ENCODE measurements at places on chromosomes 13 and 19. TPM values are rescaled to one million over a fixed set of nuclear protein-coding genes. Genes with fewer than 3 reads are reported as not detected.

GRCh38 chr19:5031231-5032100, 62.6 kb downstream of the KDM4B start:
- no peaks in the 10 kb centered on the region for H3K4me1 ChIP-seq
- peak; percentile 88 for DNase-seq
- no peak overlapping the region for H3K27ac ChIP-seq
- no peaks in the 10 kb centered on the region for H3K36me3 ChIP-seq

GRCh38 chr13:70708775-70709174, 600.5 kb upstream of the KLHL1 start:
- no peaks in the 10 kb centered on the region for H3K4me1 ChIP-seq
- H3K36me3 ChIP-seq: no peaks in the 10 kb centered on the region
- DNase-seq: no peak
- H3K4me3 ChIP-seq: no peak overlapping the region

DNA sequence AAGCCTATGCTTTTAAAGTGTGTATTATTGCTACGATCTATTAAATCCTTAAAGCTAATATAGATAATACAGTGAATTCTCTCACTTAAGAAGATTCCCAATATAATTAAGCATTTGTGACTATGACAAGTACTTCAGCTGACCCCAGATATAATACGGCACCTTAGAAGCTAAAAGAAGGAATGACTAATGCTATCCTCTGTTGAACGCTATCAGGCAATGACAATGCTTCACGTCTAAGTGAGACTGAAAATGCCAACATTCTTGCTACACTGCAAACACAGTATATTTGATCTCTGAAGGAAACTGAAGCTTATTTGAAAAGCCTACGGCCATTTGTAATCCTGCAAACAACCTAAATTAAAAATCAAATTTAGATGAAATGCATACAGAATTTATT, 19.7 kb downstream of the VWA8 start:
- no peak for DNase-seq
- H3K4me1 ChIP-seq: peaks cover 10% of the 10 kb centered on the region
- no peaks in the 10 kb centered on the region for H3K36me3 ChIP-seq
- no peak overlapping the region for H3K4me3 ChIP-seq

GRCh38 chr13:27101847-27102246, 69.8 kb downstream of the USP12 start:
- H3K4me3 ChIP-seq: no peak overlapping the region
- no peak overlapping the region for H3K27ac ChIP-seq
- DNase-seq: no peak
- H3K27me3 ChIP-seq: no peaks in the 10 kb centered on the region

DNA sequence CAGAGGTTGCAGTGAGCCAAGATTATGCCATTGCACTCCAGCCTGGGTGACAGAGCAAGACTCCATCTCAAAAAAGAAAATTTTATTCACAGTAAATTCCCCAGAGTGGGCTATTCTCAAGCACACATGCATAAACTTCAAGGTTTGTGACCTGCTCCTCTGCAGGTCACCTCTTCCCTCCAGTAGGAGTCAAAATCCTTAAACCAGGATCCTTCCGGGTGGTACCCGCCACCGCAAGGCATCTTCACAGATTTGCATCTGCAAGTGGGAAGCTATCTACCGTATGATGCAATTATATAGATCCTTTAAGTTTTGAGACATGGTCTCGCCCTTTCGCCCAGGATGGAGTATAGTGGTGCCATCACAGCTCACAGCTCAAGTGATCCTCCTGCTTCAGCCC, 3.0 kb upstream of the ECH1 start:
- no peak overlapping the region for H3K27ac ChIP-seq
- peaks cover 98% of the 10 kb centered on the region for H3K36me3 ChIP-seq
- no peaks in the 10 kb centered on the region for H3K27me3 ChIP-seq
- no peak for DNase-seq
- no peak overlapping the region for H3K4me3 ChIP-seq
- peaks cover 39% of the 10 kb centered on the region for H3K4me1 ChIP-seq

GRCh38 chr19:474126-475078, 13.6 kb upstream of the SHC2 start:
- no peak overlapping the region for H3K27ac ChIP-seq
- H3K36me3 ChIP-seq: no peaks in the 10 kb centered on the region
- no peak overlapping the region for H3K4me3 ChIP-seq
- peaks cover 12% of the 10 kb centered on the region for H3K27me3 ChIP-seq
- no peaks in the 10 kb centered on the region for H3K4me1 ChIP-seq

GRCh38 chr19:45523642-45524256, 16.5 kb downstream of the VASP start:
- H3K4me3 ChIP-seq: no peak overlapping the region
- peak overlapping the region; percentile 41 for H3K27ac ChIP-seq
- peaks cover 36% of the 10 kb centered on the region for H3K4me1 ChIP-seq
- peaks cover 98% of the 10 kb centered on the region for H3K36me3 ChIP-seq
- DNase-seq: peak; percentile 90

- H3K27me3 ChIP-seq: no peaks in the 10 kb centered on the region
- H3K4me1 ChIP-seq: peaks cover 31% of the 10 kb centered on the region
- peaks cover 10% of the 10 kb centered on the region for H3K36me3 ChIP-seq
- H3K4me3 ChIP-seq: no peak overlapping the region
- no peak for DNase-seq
These were observed 127.9 kb upstream of the GJB6 start for GRCh38 chr13:20360041-20360491.

DNA sequence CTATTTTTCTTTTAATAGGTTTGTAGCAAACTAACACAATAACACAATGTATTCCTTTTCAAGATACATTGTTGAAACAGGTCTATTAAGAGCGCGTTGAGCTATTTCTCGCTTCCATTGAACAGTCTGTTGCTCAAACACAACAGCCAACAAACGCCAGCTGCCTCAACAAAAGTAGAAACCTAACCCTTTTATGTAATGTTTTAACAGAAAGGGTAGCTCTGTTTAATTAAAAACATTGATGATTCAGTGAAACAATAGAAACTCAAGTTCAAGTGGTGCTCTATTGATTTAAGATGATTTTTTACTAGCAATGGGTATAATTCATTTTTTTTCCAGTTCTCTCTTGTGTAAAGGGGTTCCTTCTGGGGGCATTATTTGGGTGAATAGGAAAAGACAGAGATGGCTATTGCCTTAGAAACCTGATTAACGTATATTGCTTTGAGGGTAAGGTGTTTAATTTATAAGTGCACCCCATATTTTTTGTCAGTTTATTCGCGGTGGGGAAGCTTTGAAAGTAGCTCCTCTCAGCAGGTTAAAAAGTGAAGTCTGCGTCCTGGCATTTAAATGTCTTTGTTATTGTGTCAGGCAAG, 14.9 kb downstream of the ZIC2 start:
- peaks cover 7% of the 10 kb centered on the region for H3K4me1 ChIP-seq
- no peaks in the 10 kb centered on the region for H3K27me3 ChIP-seq
- no peak overlapping the region for H3K4me3 ChIP-seq
- no peak overlapping the region for H3K27ac ChIP-seq

- H3K4me3 ChIP-seq: peak overlapping the region; percentile 97
- H3K4me1 ChIP-seq: peaks cover 43% of the 10 kb centered on the region
- DNase-seq: no peak
- no peaks in the 10 kb centered on the region for H3K27me3 ChIP-seq
- no peak overlapping the region for H3K27ac ChIP-seq
These were observed 1.7 kb upstream of the FKRP start for GRCh38 chr19:46744005-46744691.

GRCh38 chr13:64553411-64554129, 2676.6 kb downstream of the PCDH9 start:
- H3K36me3 ChIP-seq: no peaks in the 10 kb centered on the region
- no peak overlapping the region for H3K27ac ChIP-seq
- H3K4me3 ChIP-seq: no peak overlapping the region
- H3K4me1 ChIP-seq: no peaks in the 10 kb centered on the region

- peaks cover 20% of the 10 kb centered on the region for H3K27me3 ChIP-seq
- H3K27ac ChIP-seq: no peak overlapping the region
- no peak overlapping the region for H3K4me3 ChIP-seq
- DNase-seq: no peak
- H3K4me1 ChIP-seq: peaks cover under 1% of the 10 kb centered on the region
These were observed 71.7 kb upstream of the WASF3 start for GRCh38 chr13:26485786-26486185.

DNA sequence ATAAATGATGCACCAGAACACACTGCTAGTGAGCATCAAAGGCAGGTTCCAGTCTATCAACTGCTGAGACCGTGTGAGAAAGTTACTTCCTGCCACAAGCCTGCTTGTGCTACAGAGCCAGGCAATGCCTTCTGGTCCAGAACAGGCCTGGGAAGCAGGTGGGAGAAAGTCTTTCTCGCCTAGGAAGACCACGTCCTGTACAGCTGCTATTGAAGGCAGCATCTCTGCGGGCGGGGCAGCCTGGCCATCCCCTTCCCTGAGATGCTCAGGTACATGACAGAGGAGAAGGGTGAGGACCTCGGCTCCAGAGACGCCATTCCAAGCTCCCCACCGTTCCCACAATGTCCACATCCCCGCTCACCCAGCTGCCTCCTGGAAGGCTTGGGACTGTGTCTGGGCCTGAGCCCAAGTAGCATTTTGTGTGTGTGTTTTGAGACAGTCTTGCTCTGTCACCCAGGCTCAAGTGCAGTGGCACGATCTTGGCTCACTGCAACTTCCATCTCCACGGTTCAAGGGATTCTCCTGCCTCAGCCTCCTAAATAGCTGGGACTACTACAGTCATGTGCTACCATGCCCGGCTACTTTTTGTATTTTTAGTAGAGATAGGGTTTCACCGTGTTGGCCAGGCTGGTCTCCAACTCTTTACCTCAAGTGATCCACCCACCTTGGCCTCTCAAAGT, 3.4 kb downstream of the RFX1 start:
- H3K4me3 ChIP-seq: no peak overlapping the region
- no peaks in the 10 kb centered on the region for H3K4me1 ChIP-seq
- H3K27me3 ChIP-seq: no peaks in the 10 kb centered on the region
- DNase-seq: no peak
- peaks cover 32% of the 10 kb centered on the region for H3K36me3 ChIP-seq

URAD gene
- total RNA-seq: not detected

ZNF888 gene
- 25.5 TPM for total RNA-seq

GFY gene
- total RNA-seq: not detected

C19orf33 gene
- 234 TPM for total RNA-seq
